ENCODE measurements at places on chromosomes 5 and 9. TPM values are rescaled to one million over a fixed set of nuclear protein-coding genes. Genes with fewer than 3 reads are reported as not detected.
A peak's percentile ranks its signal among the peaks of the same experiment; 100 is the strongest.

DNA sequence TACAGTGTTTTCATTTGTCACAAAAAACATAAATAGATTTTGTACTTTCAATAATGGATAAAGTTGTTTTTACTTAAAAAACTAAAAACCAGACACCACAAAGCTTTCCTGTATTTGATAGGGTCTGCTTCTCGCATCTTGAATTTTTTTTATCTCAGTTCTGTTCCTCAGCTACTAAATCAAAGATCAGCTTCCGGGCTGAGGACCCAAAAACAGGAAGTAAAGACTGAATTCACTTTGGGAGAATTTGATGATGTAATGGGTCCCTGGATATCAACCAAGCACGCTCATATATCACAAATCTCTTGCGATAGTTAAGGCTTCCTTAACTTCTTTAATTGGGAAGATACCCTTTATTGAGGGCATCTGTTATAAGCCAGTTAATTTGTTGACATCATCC, 24.1 kb downstream of the ITK start:
- no peak for DNase-seq

- DNase-seq = no peak
These were observed 1.1 kb downstream of the CNOT6 start for GRCh38 chr5:180495292-180495691.

GRCh38 chr9:133090752-133091385, 29.1 kb downstream of the CEL start:
- DNase-seq = no peak

DNA sequence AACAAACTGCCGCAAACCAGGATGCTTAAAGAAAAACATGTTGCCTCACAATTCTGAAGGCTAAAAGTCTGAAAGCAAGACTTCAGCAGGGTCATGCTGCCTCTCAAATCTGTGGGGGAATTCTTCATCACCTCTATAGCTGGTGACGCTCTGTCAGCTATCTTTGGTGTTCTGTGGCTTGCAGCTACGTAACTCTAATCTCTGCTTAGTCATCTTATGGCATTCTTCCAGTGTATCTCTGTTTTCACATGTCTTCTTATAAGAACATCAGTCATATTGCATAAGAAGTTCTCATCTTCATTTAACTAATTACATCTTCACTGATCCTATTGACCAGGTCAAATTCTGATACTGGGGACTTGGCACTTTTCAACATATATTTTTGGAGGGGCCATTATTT, 243.0 kb downstream of the CDH10 start:
- DNase-seq = no peak

DNA sequence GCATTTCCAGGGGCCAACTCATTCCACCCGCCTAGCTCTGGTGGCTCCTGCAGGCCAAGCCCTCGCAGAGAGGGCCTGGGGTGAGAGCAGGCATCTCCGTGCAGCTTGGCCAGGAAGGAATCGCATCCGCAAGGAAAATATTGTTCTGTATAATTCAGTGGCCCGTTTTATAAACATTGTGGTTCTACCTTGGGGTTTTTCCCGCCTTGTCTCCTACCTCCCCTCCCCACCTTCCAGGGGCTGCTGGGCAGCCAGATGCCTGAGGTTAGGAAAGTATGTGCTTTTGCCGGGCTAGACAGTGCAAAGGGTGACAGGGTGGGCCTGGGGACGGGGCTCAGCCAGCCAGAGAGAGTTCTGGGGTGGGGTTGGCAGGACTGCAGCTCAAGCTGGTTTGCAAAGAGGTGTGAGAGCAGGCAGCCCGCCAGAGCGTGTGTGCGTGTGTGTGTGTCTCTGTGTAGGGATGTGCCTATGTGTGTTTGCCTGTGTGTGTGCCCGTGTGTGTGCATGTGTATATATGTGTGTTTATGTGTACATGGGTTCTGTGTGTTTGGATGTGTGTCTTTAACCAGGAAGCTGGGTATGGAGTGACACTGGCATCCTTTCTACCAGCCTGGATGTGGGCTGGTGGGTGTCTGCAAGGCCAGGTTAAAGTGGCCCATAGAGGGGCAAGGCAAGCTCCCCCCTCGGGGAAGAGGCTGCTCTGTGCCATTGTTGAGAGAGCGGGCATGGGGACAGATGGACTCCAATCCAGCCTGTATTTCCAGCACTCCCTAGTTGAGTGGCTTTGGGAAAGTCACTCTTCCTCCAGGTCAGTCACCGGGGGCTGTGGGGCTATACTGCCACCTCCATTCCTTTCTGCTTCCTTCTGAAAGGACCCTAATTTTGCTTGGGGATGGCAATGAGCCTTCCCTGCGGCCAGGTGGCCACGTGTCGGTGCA, 10.6 kb upstream of the SLC2A6 start:
- no peak for DNase-seq

GRCh38 chr5:141816598-141817399, 61.4 kb downstream of the PCDH1 start:
- DNase-seq = no peak

- no peak for DNase-seq
These were observed 42.3 kb downstream of the COL23A1 start for GRCh38 chr5:178547753-178548415.

DNA sequence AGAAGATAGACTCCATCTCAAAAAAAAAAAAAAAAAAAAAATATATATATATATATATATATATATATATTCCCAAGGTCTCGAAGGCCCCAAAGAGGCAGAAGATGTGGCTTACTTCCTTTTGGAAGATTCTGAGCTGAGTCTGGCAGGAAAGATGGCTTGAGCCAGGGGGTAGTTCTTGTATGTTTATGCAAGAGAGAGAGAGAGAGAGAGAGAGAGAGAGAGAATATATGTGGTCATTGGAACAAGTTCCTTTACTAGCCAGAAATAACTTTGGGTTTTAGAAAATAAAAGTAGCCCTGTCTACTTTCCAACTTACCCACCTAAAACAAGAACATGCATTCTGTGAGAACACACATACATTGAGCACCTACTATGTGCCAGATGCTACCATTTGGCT, 17.6 kb downstream of the NCS1 start:
- DNase-seq = no peak

GRCh38 chr5:15500325-15501001, 483 bp downstream of the FBXL7 start:
- DNase-seq = no peak

DNA sequence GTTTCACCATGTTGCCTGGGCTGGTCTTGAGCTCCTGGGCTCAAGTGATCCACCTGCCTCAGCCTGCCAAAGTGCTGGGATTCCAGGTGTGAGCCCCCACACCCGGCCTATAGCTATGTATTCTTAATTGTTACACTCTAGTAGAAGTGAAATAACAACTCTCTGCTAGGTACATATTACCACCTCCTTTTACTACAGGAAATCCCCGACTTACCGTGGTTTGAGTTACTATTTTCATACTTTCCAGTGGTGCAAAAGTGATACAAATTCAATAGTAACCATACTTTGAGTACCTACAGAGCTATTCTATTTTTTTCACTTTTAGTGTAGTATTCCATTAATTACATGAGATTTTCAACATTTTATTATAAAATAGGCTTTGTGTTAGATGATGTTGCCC, 719 bp downstream of the ARL14EPL start:
- no peak for DNase-seq

- no peak for DNase-seq
These were observed 71.6 kb upstream of the UNC5A start for GRCh38 chr5:176738637-176739250.

GRCh38 chr5:127673117-127673800, 24.4 kb downstream of the CTXN3 start:
- no peak for DNase-seq

DNA sequence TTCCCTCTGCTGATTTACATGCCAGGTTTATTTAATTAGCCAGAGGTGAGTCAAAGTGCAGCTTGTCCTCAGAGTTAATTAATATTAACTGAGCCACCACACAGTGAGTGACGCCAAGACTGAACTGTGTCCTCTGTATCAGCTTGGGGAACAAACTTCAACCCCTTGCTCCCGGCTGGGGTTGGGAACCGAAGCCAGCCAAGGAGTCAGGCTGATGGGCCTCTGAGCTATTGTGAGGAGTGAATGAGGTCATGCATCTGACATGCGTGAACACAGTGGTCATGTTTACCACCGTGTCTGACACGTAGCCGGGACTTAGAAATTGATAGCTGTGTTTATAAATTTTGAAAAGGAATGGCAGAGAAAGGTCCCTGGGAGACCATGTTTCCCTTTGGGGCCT, 17.1 kb downstream of the IGIP start:
- no peak for DNase-seq

GRCh38 chr5:61332358-61332749, 296 bp downstream of the ZSWIM6 start:
- peak; percentile 41 for DNase-seq

GRCh38 chr5:98173334-98173733, 600.1 kb upstream of the RGMB start:
- DNase-seq = no peak

GRCh38 chr5:17734011-17734410, 99.8 kb downstream of the TAF11L14 start:
- no peak for DNase-seq

DNA sequence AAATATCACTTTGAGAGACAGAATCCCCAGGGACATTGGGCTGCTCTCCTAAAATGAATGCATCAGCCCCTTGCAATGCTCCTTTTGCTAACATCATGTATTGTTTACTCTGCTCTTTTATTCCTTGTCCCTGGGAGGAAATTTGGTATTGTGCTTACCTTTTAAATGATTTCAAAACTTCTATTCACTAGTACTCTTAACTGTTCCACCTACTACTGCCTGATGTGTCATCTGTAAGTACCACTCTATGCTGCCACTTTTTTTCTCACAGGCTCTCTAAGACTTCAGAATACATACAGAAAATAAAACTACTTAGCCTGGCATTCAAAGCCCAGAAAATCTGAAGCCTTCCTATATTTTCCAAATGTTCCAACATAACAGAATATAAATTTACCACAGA, 667.2 kb downstream of the BRINP1 start:
- DNase-seq = no peak

GRCh38 chr5:163563880-163564279, 58.5 kb downstream of the MAT2B start:
- DNase-seq = no peak

DNA sequence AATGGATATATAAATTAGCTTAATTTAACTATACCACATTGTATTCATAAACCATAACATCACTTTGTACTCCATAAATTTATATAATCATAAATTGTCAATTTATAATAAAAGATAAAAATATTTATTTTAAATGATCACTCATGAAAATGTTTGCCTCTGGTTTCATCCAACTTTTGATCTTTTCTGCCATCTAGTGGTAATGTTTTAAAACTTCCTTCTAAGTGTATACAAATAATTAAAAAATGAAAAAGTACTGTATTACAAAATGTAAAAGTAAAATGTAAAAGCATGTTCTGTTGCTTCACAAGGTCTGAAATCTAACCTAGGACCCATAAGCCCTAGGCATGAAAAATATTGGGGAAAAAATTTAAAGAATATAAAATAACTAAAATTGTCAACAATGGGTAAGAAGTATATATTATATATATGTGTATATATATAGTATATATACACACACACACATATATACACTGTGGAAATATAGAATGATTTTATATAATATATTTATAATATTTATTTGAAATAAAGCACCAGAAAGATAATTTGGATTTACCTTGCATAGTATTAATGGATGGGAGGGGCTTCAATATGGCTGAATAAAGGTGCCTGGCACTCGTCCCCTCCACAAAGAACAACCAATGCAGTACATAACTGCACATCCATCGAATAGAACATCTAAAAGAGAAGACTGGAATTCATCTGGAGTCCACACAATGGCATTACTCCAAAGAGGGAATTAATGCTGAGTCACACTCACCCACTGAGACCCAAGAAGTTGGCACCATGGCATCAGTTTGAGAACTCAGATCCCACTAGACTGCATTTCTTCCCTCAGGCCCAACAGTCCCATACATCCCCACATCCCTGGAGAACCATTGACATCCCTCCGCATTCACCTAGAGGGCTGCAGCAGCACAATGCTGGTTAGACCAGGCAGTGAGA, 32.5 kb downstream of the ANXA1 start:
- no peak for DNase-seq

- no peak for DNase-seq
These were observed 149.8 kb downstream of the AUH start for GRCh38 chr9:91211919-91212318.

- no peak for DNase-seq
These were observed 43.0 kb downstream of the LRSAM1 start for GRCh38 chr9:127494304-127494702.

GRCh38 chr9:98529841-98530240, 178.9 kb downstream of the GABBR2 start:
- DNase-seq = no peak

GRCh38 chr5:147661541-147661940, 121.0 kb downstream of the JAKMIP2 start:
- no peak for DNase-seq

DNA sequence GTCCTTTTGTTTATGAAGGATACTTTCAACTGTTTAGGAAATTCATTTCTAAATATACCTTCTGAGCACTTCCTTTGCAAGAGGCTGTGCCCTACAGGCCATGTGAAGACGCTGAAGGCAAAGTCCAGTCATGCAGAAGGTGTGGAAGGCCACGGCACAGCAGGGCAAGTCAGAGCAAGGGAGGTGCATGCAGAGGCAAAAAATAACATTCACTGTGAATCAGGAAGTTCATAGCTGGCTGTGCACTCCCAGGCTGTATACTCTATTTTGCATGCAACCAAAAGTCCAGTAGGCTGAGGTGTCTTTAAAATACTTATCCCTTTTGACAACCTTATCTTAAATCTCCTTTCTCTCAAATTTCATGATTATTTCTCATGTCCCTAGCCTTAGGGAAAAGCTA, 50.3 kb downstream of the GNAQ start:
- DNase-seq = no peak

- DNase-seq = no peak
These were observed 10.5 kb downstream of the SLC38A9 start for GRCh38 chr5:55701462-55702103.

The SLIT3 gene
- 0.15 TPM for total RNA-seq

The PRR7 gene
- total RNA-seq = 9.7 TPM

The MYMK gene
- not detected for total RNA-seq

The FST gene
- total RNA-seq = not detected

The LHX3 gene
- not detected for total RNA-seq

The WDR38 gene
- total RNA-seq = not detected

The ARSI gene
- not detected for total RNA-seq

The C5orf52 gene
- total RNA-seq = not detected

The PTPRD gene
- total RNA-seq = not detected

The MAMDC4 gene
- total RNA-seq = 12.4 TPM

The CARD6 gene
- 5.2 TPM for total RNA-seq
